Activated B cell treated with CpG ODN at 0.5 μM for 24 hours (primary cell): ENCODE measurements at places on chromosomes 16 and 17.
A peak's percentile ranks its signal among the peaks of the same experiment; 100 is the strongest.

- DNase-seq: no peak
- peaks cover 41% of the 10 kb centered on the region for H3K36me3 ChIP-seq
These were observed 7.5 kb downstream of the SCIMP start for GRCh38 chr17:5226940-5227878.

DNA sequence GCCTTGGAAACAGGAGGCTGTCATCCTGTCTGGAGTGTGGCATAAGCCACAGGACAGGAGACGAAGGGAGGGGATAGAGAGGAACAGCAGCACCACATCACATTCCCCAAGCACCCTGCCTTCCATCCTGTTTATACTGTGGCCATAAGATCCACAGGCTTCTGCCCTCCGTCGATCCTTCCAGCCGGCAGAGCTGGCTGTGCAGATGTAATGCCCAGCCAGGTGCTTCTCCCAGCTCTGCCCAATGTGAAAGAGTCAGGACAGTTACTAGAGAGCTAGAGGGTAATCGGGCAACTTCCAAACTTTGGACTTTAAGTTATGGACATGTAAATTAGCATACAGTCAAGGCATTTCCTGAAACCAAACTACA, 368.4 kb downstream of the SOX9 start:
- H3K27ac ChIP-seq: no peak overlapping the region
- H3K4me1 ChIP-seq: no peaks in the 10 kb centered on the region
- H3K27me3 ChIP-seq: peaks cover 3% of the 10 kb centered on the region
- DNase-seq: no peak

- H3K36me3 ChIP-seq: no peaks in the 10 kb centered on the region
- no peak overlapping the region for H3K4me3 ChIP-seq
- no peak overlapping the region for H3K27ac ChIP-seq
- peaks cover 25% of the 10 kb centered on the region for H3K27me3 ChIP-seq
These were observed 59.1 kb downstream of the GRIN2A start for GRCh38 chr16:10123141-10123540.

DNA sequence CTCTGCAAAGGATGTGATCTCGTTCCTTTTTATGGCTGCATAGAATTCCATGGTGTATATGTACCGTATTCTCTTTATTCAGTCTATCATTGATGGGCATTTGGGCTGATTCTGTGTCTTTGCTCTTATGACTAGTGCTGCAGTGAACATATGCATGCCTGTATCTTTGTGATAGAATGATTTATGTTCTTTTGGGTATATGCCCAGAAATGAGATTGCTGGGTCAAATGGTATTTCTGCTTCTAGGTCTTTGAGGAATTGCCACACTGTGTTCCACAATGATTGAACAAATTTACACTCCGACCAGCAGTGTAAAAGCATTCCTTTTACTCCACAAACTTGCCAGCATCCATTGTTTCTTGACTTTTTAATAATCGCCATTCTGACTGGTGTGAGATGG, 60.2 kb upstream of the ADORA2B start:
- DNase-seq: no peak
- peaks cover 4% of the 10 kb centered on the region for H3K27me3 ChIP-seq
- H3K36me3 ChIP-seq: no peaks in the 10 kb centered on the region

DNA sequence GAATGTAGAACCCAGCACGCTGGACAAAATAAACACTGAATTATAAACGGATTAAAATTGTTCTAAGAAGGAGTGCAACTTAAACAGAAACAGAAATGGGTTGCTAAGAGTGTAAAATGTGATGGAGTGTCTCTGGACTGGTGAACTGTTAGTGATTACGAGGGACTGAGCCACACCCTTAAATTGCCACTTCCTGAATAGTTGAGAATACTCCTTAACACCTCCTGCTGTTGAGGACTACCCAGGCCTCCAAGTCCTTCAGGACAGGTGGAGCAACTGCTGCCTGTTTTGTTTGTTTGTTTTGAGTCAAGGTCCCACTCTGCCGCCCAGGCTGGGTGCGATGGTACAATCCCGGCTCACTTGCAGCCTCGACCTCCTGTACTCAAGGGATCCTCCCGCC, 25.8 kb upstream of the IRF8 start:
- H3K4me1 ChIP-seq: peaks cover 64% of the 10 kb centered on the region
- H3K27ac ChIP-seq: no peak overlapping the region
- H3K4me3 ChIP-seq: no peak overlapping the region
- H3K27me3 ChIP-seq: no peaks in the 10 kb centered on the region
- DNase-seq: no peak

- H3K36me3 ChIP-seq: no peaks in the 10 kb centered on the region
- H3K27ac ChIP-seq: no peak overlapping the region
- no peaks in the 10 kb centered on the region for H3K4me1 ChIP-seq
- H3K4me3 ChIP-seq: no peak overlapping the region
- peaks cover 40% of the 10 kb centered on the region for H3K27me3 ChIP-seq
These were observed 13.5 kb downstream of the SPPL2C start for GRCh38 chr17:45857977-45858708.

GRCh38 chr17:69064001-69064400, 3.3 kb upstream of the ABCA9 start:
- no peaks in the 10 kb centered on the region for H3K27me3 ChIP-seq
- H3K27ac ChIP-seq: no peak overlapping the region
- H3K36me3 ChIP-seq: no peaks in the 10 kb centered on the region
- H3K4me3 ChIP-seq: no peak overlapping the region
- peaks cover 28% of the 10 kb centered on the region for H3K4me1 ChIP-seq
- DNase-seq: no peak

GRCh38 chr17:47757386-47757785, 24.4 kb downstream of the TBX21 start:
- no peak overlapping the region for H3K27ac ChIP-seq
- H3K27me3 ChIP-seq: peaks cover 7% of the 10 kb centered on the region
- no peaks in the 10 kb centered on the region for H3K4me1 ChIP-seq

DNA sequence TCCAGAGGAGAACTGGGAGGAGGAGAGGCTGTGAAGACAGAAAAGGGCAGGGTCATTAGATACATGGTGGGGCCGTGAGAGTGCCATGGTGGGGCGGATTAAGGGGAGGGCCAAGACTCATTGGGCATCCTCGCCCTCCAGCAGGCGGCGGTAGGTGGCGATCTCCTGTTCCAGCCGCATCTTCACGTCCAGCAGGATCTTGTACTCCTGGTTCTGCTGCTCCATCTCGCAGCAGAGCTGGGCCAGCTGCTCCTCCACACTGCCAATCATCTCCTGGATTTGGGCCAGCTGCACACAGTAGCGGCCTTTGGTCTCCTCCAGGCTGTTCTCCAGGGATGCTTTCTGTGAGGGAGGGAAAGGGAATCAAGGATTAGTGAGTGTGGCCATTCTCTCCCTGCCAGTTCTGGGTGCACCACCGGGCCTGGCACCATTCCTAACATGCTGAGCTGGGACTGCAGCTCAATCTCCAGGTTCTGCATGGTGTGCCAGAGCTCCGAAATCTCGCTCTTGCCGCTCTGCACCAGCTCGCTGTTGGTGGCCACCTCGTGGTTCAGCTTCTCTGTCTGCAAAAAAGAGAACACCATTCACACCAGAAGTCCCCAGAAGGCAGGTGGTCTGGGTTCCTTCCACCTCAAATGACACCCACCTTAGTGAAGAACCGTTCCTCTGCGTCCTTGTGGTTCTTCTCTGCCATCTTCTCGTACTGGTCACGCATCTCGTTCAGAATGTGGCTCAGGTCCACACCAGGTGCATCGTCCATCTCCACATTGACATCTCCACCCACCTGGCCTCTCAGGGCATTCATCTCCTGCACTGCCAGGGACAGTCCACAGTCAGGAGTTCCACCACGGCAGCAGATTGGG, 129.0 kb downstream of the CCDC144A start:
- no peak overlapping the region for H3K4me3 ChIP-seq
- H3K27me3 ChIP-seq: peaks cover 41% of the 10 kb centered on the region
- H3K36me3 ChIP-seq: no peaks in the 10 kb centered on the region
- no peaks in the 10 kb centered on the region for H3K4me1 ChIP-seq

DNA sequence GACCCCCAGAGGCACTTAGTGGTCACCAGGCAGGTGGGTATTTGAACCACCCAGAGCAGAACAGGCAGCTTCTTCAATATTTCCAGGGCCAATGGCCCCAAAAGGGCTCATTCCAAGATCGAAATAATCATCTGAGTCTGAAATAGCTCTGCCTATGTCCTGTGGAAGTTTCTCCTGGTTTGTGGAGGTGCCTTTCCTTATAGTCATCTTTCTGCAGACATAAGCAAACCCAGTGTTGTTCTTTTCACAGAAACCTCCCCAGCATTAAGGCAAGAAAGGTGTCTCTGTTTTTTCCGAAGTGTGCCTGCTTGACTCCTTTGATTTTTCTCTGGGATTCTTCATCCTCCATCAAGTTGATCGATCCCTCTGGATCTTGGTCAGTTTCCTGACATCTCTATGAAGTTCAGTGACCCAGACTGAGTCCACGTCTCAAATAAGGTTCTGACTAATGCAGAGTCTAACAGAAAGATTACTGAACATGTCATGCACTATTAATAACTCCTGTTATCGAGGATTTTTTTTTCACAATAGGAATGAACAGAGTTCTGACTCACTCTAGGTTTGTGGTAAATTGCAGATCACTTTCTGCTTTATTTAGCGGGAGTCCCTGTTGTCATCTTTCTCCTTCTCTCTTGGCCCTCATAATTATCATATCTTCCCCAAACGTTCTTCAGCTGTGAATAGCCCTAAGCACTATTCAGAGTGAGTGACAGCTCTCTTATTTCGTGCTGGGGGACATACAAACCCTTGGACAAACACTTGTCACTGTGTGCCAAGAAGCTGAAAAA, 1.5 kb downstream of the LRRC3C start:
- H3K4me3 ChIP-seq: no peak overlapping the region
- H3K27me3 ChIP-seq: no peaks in the 10 kb centered on the region
- no peak overlapping the region for H3K27ac ChIP-seq
- peaks cover 7% of the 10 kb centered on the region for H3K36me3 ChIP-seq
- peaks cover 40% of the 10 kb centered on the region for H3K4me1 ChIP-seq
- DNase-seq: no peak

DNA sequence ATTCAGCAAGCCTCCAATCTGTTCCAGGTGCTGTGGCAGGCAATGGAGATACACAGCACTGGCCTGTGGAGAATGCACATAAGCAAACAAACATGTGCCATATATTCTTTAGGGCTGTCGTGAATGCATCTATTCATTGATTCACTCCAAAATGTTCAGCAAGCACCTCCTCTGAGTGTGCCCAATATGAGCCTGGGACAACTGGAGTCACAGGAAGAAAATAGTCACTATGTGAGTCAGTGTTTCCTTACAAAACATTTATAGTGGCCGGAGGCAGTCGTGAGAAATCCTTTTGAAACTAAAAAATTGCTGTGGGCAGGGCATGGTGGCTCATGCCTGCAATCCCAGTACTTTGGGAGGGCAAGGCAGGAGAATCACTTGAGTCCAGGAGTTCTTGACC, 310.1 kb downstream of the CA10 start:
- no peak overlapping the region for H3K27ac ChIP-seq
- H3K4me1 ChIP-seq: no peaks in the 10 kb centered on the region
- H3K27me3 ChIP-seq: peaks cover 2% of the 10 kb centered on the region
- no peaks in the 10 kb centered on the region for H3K36me3 ChIP-seq
- DNase-seq: no peak

- H3K4me3 ChIP-seq: no peak overlapping the region
- no peaks in the 10 kb centered on the region for H3K27me3 ChIP-seq
- DNase-seq: no peak
- H3K4me1 ChIP-seq: peaks cover 40% of the 10 kb centered on the region
These were observed 21.9 kb downstream of the STAT5A start for GRCh38 chr17:42309986-42310786.

DNA sequence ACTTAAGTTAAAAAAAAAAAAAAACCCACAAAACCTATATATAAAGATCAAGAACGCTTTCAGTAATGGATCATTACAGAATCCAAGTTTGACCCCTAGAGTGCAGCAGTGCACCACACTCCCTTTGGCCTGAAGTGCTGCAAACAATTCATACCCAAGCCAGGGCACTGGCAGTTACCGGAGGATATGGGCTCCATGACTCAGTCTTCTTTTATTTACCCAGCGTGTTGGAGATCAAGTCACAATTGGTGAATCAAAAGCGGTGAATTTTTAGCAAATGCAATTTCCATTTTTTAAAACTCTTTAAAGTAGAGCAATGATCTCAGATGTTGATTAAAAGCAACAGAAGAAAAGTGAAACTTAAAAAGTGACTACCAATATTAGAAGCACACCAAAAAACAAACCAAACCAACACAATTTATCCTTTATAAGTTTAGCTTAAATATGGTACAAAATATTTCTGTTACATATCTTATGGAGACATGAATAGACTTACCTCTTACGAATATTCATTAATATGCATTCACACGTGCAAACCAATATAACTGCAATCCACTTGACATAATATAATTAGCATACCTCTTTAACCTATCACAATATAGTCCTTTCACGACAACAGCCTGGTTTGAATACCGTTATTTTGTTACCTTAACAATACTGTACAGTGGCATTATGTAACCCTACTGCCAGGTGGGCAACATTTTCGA, 46.3 kb downstream of the ZNF652 start:
- H3K36me3 ChIP-seq: peaks cover 20% of the 10 kb centered on the region
- peak overlapping the region; percentile 82 for H3K4me3 ChIP-seq
- no peaks in the 10 kb centered on the region for H3K27me3 ChIP-seq

- H3K36me3 ChIP-seq: peaks cover 4% of the 10 kb centered on the region
- peak overlapping the region; percentile 79 for H3K27ac ChIP-seq
- peaks cover 40% of the 10 kb centered on the region for H3K4me1 ChIP-seq
- H3K27me3 ChIP-seq: no peaks in the 10 kb centered on the region
These were observed 27.3 kb downstream of the SLFN11 start for GRCh38 chr17:35345926-35346771.

DNA sequence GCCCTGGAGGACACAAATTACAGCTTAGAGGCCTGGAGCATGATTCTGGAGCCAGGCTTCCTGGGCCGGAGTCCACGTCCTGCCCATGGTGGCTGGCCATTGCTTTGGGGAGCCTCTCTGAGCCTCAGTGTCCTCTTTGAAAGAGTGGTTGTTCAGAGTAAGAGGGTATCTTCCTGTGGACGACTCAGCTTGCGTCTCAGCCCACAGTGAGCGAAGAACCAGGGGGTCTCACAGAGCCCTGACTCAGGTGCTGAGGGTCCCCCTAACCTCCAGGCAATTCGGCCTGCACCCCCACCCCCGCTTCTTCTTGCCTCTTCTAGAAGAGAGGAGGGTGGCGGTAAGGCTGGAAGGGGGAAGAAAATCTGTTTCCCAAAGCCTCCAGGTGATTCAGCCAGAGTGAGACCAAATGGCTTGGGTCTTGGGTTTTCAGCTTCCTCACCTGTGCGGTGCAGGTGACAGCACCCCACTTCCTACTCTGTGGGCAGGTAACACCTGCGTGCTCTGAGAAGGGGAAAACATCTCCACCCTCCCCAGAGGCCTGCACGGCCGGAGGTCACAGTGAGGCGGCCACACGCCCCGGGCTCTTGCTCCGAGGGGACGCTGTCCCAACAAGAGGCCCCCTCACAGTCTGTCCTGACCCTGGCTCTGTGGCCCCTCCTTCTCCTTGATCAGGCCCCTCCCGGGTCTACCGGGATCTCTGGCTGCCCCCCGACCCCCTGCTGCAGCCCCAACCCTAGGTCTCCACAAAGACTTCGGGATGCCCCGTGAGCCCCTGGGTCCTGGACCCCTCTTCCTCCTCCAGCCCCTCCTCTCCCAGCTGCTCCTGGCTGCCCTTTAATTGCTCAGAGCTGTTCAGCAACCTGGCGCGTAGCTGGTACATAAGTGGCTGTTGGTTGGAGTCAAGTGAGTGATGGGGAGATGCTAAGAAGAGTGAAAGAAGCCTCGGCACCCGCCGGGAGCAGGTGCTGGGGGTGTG, 119.2 kb downstream of the METRNL start:
- DNase-seq: peak; percentile 14
- H3K27me3 ChIP-seq: no peaks in the 10 kb centered on the region
- H3K36me3 ChIP-seq: no peaks in the 10 kb centered on the region
- H3K4me3 ChIP-seq: peak overlapping the region; percentile 82
- H3K27ac ChIP-seq: peak overlapping the region; percentile 92
